ENCODE measurements at places on chromosomes 1 and 21.

DNA sequence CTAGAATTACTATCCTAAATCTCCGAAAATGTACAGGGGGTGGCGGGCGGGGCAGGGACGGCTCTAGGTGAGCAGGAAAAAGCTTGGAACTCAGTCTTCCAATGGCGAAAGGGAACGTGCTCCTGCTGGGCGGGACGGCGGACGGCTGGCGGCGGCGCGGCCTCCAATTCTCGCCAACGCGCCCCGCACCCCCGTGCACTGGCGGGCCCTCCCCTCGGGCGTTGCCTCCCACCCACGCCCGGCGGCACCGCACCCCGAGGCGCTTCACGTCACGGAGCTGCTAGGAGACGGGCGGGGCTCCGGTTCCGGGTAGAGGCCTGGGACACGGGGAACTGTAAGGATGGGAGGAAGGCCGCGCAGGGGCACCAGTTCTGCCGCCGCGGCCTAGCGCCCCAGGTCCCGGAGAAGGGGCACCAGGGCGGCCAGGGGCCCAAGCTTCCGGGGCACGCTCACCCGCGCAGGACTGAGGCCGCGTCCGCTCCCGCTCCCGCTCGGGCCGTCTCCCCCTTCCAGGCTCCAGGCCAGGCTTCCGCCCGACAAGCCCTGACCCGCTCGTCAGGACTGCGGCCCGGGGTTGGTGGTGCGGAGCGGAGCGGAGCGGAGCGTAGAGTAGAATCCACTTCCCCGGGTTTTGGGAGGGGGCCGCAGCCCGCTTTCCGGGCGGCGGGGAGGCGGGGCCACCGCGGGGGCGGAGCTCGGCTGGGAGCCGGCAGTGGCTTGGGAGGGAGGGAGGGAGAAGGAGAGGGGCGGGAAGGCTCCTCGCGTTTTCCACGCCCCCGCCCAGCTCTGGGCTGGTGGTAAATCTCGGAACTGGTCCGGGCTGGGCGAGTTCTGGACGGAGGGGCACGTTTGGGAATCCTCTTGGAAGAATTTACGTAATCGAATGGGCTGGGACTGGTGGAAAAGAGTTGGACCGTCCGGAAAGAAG lies at the start of gene DDX59:
Gene DDX59 (minus strand): TSS at position 594 of the 928 bp plus-strand sequence. CDS start 3,167 bp downstream, outside the sequence.
- DNase-seq: peak; percentile 81

DNA sequence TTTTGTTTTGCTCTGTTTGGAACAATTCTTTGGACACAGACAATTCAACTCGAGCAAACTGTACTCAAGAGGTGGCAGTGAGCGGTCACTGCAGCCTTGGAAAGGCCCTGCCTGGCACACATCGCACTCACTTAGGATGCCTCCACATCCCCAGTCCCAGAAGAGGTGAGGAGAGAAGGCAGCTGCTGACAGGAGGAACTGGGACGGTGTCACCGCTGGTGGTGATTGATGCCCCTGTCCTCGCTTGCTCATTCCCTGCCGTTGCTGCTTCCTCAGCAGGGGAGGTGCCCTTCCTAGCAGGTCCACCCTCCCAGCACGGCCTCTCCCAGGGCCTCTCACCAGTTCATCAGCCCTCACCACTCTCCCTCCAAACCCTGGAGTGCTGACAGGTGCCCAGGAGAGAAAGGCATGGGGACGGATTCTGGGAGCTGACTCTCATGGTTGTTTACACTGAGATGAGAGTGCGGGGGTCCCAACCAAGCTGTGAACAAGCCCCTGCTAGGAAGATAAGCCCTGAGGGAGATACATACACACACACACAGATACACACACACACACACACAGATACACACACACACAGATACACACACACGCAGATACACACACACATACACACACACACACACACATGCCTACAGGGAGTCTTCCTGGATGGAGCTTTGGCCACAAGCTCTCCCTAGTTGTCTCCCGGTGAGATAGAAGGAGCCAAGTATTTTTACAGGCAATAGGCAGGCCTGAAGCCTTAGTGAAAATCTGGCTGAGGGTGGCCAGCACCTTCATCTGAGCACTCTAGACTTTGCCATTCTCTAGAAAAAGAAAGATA lies 101.1 kb downstream of the CDC7 start:
- DNase-seq: no peak

DNA sequence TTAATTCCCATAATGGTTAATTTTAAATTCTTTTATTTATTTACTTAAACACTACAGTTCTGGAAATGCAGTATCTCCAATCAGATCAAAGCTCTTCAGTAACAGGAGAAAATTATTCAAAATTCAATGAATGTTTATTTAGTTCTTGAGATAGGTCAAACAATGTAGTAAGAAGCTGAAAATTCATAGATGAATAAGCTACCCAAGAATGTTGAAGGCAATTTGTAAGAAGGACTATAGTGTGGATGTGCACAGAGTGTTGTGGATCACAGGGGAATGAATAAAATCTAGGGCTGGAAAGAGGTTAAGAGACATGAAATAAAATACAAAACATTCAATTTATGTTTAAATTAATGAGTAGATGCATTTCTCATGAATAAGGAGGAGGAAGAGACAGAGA lies 72.0 kb downstream of the OLFM3 start:
- DNase-seq: no peak

DNA sequence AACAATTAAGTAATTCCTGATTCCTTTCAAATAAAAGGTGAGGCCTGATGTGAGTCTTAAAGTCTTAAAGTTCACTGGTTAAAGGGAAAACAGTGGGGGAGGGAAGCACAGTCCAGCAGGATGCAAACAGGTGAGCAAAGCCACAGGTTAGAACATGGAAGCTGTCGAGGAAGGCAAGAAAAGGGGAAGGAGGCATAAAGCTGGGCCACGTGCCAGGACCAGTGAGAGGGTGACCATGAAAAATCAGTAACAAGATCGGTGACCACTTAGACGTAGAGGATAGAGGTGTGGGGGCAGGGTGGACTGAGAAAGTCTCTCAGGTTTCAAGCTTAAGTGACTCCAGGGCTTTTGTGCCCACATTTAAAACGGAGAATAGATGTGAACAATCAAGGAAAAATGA lies 231.3 kb downstream of the SETD4 start:
- no peak for DNase-seq

- no peak for DNase-seq
Measured at GRCh38 chr1:80202118-80202517, 1195.6 kb upstream of the ADGRL4 start.

DNA sequence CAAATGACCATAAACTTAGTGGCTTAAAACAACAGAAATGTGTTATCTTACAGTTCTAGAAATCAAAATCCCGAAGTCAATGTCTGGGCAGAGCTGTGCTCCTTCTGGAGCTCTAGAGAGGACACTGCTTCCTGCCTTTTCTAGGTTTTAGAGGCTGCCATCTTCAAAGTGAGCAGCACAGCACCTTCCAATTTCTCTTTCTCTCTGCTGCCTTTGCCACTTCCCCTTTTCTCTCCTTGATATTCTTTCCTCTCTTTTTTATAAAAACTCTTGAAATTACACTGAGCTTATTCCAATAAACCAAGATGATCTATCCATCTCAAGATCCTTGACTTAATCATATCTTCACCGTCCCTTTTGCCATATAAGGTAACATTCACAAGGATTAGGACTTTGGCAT lies 616.9 kb downstream of the PLPP3 start:
- DNase-seq: no peak

- no peak for DNase-seq
Measured at GRCh38 chr1:227907439-227908015, 40.2 kb downstream of the WNT9A start.

- DNase-seq: no peak
Measured at GRCh38 chr1:42165511-42166210, 1.1 kb upstream of the GUCA2A start.
